Germinal center (tissue), 1 donor: ENCODE measurements at places on chromosomes 5 and 9.
A peak's percentile ranks its signal among the peaks of the same experiment; 100 is the strongest.

DNA sequence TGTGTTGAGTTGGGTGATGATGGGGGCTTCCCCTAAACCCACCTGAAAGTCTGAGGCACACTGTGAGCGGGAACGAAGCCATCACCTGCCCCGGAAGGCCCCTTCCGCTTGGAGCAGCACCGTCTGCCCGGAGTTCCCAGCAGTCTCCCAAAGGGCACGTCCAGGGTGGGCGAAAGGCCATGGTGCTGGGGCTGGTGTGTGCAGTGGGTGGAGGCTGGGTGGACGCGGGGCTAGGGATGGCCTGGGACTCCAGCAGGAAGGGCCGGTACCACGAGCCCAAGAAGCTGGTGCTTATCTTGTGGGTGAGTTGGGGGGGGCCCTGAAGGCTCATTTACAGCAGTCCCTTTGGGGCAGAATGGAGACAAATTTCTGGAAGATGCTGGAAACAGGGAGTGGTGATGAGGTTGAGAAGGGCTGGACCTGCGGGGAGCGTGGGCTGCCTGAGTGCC, 4.6 kb downstream of the FLT4 start:
- DNase-seq = no peak

DNA sequence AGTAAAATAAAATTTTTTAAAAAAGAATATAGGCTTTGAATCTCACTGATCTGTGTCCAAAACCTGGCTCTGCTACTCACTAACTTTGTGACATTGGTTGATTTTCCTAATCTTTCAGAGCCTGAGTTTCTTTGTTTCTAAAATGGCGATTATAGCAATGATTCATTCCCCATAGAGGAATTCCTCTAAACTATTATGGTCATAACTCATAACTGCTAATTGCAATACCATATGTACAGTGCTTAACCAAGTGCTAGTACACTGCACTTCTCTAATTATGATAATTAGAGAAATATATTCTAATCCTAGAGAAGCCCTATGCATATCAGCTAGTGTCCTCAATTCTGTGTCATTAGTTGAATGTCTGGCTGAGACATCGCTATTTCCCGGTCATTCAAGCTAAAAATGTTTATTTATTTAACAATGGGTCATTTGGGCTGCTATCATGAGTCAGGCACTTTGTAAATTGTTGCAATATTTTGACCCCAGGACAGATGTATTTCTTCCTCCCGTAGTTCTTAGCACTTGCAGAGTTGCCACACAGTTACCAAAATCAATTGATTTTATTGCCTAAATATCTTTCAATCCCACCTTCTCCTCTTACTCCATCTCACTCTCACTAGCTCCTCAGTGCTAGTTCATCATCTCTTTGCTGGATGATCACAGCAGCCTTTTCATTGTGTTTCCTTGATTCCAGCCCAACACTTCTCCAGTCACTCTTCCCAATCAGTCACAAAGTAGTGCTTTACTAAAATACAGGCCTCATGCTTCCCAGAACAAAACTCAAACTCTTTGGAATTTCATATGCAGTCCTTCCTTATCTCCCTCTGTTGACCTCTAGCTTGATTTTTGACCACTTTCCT, 200.9 kb upstream of the PAPPA start:
- no peak for DNase-seq

GRCh38 chr9:3795556-3795955, 269.8 kb upstream of the RFX3 start:
- DNase-seq = no peak

DNA sequence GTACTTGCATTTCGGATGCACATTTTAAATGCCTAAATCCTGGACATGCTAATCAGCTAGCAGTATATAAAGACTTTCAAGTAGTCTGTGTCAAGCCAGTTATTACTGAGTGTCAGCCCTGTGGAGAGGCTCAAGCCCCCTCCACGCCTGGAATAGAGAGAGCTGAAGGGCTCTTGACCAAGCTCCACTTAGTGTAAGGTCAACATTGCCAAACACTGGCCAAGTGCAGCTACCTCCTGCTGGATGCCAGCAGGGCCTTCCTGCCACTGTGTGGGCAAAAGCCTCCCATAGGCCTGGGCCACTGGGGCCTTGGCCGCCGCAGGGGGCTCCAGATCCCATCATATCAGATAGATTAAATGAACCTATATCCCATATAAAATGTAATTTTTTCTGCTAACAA, 239.4 kb upstream of the PANK3 start:
- DNase-seq = no peak

DNA sequence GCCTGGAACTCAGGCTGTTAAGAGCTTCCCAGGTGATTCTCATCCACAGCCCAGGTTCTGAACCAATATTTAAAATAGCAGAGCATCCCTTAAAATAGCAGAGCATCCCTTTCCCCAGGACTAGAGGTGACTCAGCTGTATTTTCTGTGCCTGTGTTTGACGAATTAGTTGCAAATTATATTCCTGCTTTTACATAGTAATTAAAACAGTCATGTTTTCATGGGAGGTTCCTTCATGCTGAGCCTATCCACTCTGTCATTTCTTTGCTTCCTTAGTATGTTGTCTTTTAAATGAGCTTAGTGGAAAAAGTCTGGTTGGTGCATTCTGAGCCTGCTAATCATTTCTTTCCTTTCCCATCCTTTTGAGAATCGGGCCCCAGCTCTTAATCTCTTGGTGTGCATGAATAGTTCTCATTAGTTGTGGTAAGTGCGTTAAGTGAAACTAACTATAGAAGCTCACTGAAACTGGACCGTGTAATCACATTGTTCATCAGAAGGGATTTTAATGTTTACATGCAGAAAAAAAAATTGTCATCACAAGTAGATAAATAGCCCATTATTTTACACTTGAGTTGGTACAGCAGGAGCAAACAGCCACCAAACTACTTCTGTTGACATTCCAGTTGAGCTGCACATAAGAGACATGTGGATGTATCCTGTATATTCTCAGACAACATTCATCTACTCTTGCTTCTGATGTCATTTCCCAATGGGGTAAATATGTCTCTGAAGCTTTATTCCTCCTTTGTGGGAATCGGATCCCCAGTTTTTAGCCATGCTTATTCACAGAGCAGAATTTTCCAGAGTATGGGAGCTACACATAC, 596.9 kb upstream of the WWC1 start:
- no peak for DNase-seq

DNA sequence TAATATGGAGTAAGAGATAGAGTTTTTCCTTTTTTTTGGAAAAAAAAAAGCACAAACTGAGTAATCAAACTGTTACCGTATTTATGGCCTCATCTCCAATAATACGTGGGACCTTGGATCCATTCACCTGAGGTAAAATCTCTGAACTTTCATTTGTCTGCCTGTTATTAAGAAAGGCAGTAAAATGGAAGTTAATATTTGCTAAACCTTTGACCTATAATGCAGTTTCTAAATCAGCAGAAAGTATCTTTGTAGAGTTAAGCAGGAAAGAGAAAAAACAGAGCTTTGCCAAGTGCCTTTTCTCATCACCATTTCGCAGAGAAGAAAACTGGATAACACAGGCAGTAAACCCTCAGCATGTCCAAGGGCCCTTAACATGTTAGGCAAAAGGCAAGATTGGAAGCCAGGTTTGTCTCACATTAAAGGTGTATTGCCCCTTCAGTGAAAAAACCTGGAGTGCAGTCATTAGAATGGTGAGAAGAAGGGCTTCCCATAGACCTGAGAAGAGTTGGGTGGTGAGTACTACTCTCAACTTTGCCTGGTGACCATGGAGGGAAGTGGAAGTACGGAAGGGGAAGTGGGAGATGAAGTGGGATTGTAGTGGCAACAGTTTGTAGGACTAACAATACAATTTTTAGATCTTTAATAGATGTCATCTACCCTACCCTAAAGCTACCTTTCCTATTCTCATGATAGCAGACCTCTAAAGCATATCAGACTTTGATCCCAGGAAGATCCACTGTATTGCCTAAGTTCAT, 65.4 kb upstream of the GRAMD2B start:
- DNase-seq = no peak

DNA sequence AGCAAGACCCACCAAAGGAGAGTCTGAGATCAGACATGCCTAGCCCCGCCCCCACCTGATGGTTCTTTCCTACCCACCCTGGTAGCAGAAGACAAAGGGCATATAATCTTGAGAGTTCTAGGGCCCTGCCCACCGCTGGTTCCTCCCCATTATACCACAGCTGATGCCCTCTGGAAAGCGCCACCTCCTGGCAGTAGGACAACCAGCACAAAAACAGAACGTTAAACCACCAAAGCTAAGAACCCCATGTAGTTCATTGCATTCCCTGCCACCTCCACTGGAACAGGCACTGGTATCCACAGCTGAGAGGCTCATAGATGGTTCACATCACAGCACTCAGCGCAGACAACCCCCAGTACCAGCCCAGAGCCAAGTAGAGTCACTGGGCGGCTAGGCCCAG, 81.2 kb upstream of the TRPC7 start:
- DNase-seq = no peak

- no peak for DNase-seq
These were observed 625 bp upstream of the UBLCP1 start for GRCh38 chr5:159262472-159262858.

GRCh38 chr5:142849880-142850279, 79.7 kb downstream of the ARHGAP26 start:
- no peak for DNase-seq

- DNase-seq = peak; percentile 74
These were observed 32.3 kb downstream of the TNPO1 start for GRCh38 chr5:72848474-72849428.

DNA sequence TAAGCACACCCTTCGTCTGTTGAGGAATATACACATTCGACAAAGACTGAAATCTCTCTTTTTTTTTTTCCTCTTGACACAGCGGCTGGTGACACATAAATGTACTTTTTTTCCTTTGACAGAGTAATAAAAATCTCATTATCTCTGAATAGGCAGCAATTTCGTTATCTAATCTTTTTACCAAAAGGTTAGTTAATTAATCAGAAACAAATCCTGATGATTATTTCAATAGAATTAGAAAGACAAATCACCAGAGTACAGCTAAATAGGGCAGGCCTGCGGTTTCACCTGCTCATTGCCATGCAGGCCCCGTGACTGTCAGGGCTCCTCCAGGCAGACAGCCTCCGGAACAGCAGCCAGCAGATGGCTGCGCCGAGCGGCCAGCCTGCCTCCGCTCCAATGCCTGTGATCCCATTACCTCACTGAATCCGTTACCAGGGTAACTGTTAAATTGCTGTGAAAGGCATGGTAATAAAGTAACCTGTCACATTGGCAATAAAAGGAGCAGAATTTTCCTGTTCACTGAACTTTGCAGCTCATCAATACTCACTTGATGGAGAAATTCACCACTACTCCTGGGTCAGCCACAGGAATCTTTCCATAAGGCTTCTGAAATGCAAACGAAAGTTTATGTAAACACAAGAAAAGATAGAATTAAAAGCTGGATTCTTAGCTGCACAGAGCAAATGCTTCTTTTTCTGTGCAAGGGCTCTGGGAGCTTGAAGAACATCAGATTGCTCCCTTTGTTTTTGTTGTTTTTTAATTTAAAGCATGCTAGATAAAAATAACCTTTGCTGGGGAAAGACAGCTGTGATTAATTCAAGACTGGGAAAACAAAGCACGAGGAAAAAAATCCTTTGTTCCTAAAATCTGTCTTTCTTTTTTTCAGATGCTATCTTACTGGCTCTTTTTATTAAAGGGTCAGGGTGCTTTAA, 666.4 kb upstream of the ZNF608 start:
- peak; percentile 62 for DNase-seq

DNA sequence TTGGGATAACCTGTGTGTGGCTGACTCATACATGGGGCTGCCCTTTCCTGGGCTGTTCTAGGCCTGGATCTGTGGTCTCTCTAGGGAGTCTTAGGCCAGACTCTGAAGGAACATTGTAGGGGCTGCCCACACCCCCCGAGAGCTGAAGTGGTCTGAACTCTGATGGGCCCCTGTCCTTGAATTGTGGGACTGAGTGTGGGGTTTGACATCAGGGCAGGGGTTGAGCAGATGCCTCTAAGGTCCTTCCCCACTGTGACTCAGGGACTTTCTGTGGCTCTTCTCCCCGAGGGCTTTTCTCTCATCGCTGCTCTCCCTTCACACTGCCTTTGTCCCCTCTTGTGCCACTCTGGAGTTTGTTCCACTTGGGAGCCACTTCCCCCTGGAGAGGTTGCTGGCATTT, 215.0 kb downstream of the MELK start:
- no peak for DNase-seq

DNA sequence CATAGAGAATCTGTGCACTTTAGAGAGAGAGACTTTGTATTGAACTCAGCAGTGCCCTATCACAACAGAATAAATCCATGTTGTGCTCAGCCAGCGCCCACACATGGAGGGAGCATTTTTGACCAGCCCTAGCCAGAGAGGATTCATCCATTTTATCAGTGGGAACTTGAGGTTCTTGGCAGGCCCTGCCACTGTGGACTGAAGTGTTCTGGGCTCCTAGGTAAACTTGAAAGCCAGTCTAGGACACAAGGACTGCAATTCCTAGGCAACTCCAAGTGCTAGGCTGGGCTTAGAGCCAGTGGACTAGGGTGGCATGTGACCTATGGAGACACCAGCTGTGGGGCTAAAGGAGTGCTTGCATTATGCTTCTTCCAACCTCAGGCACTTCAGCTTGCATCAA, 523.5 kb downstream of the CDH12 start:
- DNase-seq = no peak
